Type B pancreatic cell (in vitro differentiated cells): ENCODE measurements at places on chromosomes 12 and 14.

DNA sequence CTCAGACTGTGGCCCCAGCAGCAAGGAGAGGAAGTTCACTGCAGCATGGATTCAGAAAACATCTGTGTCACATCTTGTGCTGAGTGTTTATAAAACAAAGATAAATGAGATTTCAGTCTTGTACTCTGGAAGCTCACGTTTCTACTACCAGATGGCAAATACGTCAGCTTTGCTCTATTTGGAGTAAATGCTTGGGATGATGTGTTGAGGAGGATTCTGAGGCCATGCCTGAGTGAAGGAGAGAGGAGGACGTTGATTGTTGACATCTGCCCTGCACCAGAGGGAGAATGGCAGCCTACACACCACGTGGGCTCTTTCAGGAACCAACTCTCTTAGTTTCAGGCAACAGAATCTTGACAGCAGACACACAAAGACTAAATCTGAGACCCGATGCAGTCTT, 188.9 kb downstream of the TMEM132C start:
- DNase-seq, result no peak

GRCh38 chr14:104448721-104449120, 130.8 kb upstream of the C14orf180 start:
- DNase-seq, result no peak

GRCh38 chr14:102897299-102898027, 25.0 kb upstream of the AMN start:
- DNase-seq, result no peak

DNA sequence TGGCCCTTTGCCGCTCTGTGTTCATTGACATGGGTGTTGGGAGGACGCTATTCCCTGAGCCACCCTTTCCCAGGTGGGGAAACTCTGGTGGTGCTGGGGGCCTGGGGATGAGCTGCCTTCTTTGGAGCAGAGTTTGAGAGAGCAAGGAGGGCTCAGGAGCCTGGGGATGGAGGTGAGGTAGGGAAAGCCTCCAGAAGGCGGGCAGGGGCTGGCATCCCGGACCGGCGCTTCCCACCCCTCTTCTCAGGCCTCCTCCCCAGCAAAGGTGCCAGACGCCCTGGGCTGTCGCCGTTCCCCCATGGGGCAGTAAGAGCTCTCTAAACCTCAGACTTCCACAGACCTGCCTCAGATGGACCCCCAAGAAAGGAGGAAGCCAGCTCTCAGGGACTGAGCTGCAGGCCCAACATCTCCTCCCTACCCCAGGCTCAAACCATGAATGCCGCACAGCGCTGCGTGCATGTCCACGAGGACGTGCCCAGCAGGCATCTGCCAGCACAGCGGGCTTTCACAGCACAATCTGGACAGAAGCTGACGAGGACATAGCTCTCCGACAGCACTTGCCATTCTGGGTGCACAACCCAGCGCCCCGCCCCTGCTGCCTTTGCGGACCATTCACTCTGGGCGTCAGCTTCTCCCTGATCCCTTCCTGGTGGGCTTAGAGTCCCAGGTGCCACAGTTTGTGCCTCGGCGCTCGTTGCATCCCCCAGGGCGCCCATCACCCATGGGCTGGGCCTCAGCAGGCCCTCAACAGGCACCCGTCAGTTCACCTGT, 14.9 kb upstream of the TTC7B start:
- no peak for DNase-seq

- DNase-seq, result no peak
Measured at GRCh38 chr14:31090883-31091764, 64.9 kb upstream of the STRN3 start.

GRCh38 chr14:23351681-23352505, 794 bp downstream of the SLC22A17 start:
- DNase-seq, result no peak

DNA sequence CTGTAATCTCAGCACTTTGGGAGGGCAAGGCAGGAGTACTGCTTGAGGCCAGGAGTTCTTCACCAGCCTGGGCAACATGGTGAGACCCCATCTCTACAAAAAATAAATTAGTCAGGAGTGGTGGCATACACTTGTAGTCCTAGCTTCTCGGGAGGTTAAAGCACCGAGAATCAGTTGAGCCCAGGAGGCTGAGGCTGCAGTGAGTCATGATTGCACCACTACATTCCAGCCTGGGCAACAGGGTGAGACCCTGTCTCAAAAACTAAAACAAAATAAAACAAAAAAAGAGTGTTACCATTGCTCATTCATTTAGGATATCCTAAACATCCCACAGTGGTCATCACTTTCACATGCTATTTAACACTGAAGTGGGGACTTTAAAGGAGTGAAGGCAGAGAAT, 7.8 kb downstream of the NEK9 start:
- no peak for DNase-seq

DNA sequence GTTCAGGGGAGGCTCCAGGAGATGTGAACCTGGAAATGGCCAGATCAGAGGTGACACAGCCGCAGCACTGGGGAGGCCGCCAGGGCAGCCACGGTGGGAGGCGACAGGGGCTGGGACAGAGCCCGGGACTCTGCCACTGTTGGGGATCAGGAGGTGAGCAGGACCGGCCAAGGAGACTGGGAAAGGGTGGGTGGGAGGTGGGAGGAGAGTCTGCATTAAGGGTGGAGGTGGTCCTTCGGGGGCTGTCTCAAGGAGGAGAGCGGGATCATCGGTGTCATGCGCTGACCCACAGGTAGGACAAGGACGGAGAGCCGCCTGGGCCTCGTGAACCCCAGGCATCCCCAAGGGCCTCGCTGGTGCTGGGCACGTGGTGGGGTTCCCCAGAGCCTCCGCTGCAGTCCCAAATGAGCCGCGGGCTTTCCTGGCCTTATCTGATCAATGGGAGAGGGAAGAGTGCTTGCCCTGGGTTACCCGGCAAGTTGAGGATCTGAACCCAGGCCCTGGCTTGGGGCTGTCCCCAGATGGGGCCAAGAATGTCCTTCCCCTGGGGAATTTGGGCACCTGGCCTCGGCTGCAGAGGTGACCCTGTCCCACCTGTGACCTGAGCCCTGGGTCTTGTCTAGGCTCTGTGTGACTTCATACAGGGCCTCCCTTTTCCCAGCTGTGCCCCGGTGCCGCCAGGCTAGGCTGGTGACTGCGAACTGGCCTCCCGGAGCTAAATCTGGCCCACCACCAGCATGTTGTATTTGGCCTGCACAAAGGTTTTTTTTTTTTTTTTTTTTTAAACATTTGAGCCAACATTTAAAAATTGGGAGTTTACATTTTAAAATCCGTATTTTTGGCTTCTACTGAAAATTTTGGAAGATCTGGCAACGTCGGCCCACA, 13.2 kb downstream of the BEGAIN start:
- no peak for DNase-seq

DNA sequence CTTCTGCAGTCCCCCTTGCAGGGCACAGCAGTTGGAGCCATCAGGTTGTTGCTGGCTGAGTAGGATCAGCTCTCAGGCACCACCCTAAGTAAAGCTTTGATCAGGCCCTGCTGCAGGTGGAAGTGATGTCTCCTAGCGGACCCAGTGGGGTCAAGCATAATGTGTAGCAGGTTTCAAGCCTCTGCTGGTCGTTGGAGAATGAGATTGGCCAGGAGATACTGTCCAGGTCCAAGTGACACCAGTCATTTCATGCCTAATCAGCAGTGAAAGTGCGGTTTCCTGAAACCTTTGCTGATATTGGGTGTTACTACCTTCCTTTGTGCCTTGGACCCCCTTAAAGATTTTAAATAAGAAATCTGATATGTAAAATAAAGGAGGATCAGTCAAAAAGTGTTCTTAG, 72.6 kb downstream of the SUSD6 start:
- no peak for DNase-seq

DNA sequence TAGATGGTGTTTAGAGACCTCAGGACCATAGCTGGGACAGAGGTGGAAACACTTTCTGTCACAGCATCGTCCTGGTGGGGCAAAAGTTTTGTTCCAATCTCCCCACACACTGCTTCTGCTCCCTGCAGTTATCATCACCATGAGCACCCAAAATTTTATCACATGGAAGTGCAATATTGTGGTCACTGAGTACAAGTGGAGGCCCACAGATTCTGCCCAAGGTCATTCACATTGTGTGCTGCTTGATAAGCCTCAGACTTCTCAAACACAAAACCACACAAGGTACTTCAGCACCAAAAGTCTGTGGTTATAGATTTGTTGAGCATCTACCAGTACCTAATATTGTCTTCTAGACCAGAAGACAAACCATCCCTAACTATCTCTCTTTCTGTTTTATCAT, 554 bp upstream of the KRT77 start:
- DNase-seq, result no peak

DNA sequence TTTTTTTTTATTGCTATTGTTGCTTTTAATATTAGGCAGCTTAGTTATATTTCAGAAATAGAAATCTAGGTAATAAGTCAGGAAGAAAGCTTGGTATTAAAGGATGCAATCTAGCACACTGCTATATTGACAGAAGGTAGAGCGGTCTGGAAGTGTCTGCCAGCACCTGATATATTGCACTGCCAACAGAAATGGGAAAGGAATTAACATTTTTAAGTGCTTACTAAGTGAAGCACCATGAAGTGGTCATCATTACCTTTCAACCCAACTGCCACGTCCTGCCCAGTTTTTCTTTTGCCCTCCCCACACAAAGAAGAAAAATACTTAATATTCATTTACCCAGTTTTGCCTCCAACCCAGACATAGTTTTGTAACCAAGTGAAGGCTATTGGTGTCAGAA, 163.5 kb downstream of the KITLG start:
- no peak for DNase-seq

GRCh38 chr12:124248941-124249825, 45.7 kb upstream of the RFLNA start:
- DNase-seq, result no peak

GRCh38 chr14:70350078-70350477, 9.4 kb downstream of the COX16 start:
- DNase-seq, result no peak

DNA sequence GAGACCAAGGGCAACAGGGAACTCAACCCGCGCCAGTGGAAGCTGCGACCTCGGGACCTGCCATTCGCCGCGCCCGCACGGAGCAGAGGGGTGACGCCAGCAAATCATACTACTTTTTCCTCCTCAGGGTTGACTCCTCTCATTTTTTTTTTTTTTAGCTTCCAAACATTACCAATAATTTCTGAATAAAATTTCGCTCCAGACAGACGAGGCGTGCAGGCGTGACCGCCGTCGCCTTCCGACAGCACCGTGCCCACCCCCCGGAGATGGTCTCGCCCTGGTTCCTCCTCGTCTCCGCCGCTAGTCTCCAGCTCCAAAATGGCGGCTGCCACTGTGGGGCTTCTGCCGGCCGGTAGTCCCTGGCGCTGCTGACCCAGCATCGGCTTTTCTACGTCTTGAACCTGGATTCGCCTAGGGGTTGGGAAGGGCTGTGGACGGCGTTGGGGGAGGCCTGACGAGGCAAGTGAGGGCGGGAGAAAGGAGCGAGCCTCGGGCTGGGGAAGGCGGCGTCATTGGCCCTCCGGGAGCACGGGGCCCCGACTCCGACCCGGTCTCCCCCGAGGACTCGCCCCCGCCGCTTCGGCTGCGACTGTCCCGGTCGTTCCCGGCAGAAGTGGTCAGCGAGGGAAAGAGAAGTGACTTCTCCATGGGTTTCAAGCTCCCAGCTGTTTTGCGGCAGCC, at the start of the genes CPSF2 and NDUFB1:
TSS of gene CPSF2 (plus strand) at position 300 of the 681 bp plus-strand sequence. CDS start 9,016 bp downstream, outside the sequence.
TSS of gene NDUFB1 (minus strand) at position 37 of the 681 bp plus-strand sequence. CDS start 4,069 bp downstream, outside the sequence.
- DNase-seq, result peak; percentile 83

GRCh38 chr14:34536951-34537676, 2.4 kb downstream of the EAPP start:
- no peak for DNase-seq

GRCh38 chr12:49964849-49965624, 3.4 kb downstream of the AQP5 start:
- DNase-seq, result no peak

GRCh38 chr14:66496911-66497310, 10.7 kb downstream of the CCDC196 start:
- DNase-seq, result no peak

GRCh38 chr12:56687223-56688128, 608 bp downstream of the PTGES3 start:
- DNase-seq, result no peak

DNA sequence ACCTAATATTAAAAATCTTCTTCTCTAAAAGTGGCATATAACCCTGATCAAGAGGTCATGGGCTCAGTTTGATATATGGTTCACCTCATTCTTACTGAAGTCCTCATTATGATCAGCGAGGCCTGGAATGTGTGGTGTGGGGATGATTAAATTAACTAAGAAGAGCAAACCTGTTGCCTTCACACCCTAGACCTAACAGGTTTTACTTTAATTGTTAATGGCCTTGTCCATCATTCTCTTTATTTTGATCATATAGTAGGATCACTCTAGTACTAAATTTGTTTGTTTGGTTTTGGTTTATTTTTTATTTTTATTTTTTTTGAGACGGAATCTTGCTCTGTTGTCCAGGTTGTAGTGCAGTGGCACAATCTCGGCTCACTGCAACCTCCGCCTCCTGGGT, 43.5 kb downstream of the VEZT start:
- no peak for DNase-seq

- DNase-seq, result no peak
Measured at GRCh38 chr12:24256684-24257083, 307.2 kb upstream of the SOX5 start.

DNA sequence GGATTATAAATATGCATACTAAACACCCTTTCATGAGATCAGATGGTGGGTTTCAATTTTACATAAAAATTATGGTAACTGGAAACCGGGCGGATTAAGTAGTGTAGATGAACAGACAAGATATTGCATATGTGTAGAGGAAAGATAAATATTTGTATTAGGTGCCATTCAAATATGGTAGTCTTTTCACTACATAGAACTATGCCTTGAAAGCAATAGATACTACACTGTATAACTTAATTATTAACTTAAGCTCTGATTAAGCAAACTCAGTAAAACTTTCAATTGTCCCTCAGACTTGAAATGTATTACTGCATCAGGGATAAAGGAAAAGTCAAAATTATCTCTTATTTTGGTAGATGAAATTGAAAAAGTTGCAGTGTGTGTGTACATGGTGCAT, 1.9 kb downstream of the PTPN21 start:
- no peak for DNase-seq

- no peak for DNase-seq
Measured at GRCh38 chr12:45458238-45458637, 242.3 kb downstream of the ANO6 start.

- no peak for DNase-seq
Measured at GRCh38 chr14:87601036-87601435, 391.9 kb downstream of the GALC start.

- DNase-seq, result no peak
Measured at GRCh38 chr14:36660736-36661505, 739 bp upstream of the PAX9 start.

DNA sequence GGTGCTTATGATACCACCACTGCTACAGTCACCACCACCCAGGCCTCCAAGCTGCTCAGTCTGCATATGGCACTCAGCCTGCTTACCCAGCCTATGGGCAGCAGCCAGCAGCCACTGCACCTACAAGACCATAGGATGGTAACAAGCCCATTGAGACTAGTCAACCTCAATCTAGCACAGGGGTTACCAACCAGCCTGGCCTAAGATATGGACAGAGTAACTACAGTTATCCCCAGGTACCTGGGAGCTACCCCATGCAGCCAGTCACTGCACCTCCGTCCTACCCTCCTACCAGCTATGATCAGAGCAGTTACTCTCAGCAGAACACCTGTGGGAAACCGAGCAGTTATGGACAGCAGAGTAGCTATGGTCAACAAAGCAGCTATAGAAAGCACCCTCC, 55.1 kb downstream of the BRMS1L start:
- no peak for DNase-seq
